ENCODE measurements at places on chromosomes 4 and X.
A peak's percentile ranks its signal among the peaks of the same experiment; 100 is the strongest.

DNA sequence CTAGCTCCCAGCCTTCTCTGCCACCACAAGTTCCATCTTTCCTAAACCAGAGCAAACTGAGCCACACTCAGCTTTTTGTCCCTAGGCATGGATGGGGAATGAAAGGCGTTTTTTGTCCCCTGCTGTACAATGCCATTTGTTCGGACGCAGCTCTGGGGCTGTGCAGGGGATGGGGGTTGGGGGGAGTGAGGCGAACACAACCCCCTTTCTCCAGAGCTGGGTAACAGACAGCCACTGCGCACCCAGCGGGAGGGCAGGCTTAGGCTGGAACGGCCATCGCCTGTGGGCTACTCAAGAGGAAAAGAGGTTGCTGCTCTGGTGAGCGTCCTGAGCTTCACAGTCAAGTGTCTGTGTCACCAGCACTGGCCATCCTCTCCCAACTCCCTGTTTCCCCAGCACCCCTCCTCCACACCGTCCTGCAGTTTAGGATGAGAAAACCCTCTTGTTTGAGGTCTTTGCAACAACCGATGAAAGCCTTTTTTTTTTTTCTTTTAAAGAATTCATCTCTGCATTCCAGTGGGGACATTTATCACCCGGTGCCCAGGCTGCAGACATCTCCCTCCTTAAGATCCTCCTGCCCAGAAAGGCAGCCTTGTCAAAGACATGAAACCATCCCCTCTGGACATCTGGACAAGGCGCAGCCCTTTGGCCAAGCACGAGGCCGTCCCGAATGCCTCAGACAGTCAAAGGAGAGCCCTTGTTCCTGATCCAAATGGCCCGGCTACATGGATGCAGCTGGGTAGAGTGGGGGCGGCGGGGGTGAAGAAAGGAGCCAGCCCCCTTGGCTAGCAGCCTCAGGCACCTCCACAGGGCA lies 419.6 kb downstream of the BCOR start:
- DNase-seq, result no peak

DNA sequence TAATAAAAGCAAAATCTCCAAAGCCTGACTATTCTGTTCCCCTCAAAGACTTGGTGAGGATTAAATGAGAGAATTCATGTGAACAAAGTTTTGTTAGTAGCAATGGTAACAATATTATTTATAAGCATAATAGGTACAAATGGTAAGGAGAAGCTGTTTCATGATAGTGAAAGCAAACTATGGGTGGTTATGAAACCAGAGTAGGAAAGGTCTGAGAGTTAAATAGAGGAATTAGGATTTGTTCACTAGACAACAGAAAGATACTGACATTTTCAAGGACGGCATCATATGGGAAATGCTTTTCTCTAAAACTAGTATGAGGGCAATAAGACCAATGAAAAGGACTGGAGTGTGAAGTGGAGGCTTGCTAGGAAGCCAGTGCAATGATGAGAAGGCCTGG lies 128.6 kb upstream of the FTHL17 start:
- no peak for DNase-seq

GRCh38 chrX:10090319-10090718 lies 66.5 kb upstream of the CLCN4 start:
- no peak for DNase-seq

- peak; percentile 1 for DNase-seq
These were observed 855 bp downstream of the GPRASP2 start for GRCh38 chrX:102712981-102713625.

- no peak for DNase-seq
These were observed 31.9 kb downstream of the ADRA2C start for GRCh38 chr4:3797831-3798790.

DNA sequence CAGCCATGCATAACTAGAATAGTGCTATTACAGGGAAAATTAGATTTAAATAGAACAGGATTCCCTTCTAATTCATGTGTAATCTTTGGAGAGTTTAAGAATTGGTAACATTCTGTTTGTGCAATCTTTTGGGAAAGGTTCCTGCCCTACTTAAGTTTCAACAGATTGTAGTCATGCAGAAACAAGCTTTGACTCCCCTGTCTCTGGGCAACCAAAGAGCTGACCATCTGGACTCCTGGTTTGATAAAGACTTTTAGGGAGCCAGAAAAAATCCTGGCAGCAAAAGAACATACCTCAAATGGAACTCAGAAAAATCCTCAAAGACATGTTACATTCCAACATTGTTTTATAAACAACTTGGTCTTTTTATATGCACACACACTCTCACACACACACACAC lies 191.1 kb upstream of the NEIL3 start:
- DNase-seq, result no peak

DNA sequence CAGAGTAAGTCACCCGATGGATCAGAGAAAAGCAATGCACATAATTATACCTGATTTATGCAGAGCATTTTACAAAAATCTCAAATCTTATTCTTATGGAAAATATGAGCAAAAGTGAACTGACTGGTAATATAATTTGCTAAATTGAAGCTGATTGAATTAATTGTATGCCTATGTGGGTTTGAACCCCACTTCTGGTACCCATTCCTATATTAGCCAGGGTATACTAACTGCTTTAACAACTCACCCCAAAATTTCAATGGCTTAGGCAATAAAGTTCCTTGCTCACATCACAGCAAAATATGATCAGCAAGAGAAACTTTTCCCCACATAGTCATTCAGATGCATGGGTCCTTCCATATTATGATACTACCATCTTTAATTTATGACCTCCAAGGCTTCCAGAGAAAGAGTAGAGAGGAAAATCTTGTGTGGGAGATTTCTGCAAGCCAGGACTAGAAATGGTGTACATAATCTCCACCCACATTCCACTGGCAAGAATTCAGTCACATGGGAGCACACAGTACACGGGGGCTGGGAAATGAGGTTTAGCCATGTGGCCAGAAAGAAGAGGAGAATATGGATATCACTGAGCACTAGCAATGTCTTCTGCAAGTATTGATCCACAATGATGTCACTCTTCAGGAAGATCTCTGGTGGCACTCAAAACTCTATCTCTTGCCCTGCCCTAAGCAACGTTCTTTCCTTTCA lies 640.7 kb downstream of the BCOR start:
- no peak for DNase-seq

- no peak for DNase-seq
These were observed 238.5 kb upstream of the BOD1L1 start for GRCh38 chr4:13865871-13866669.

GRCh38 chr4:8917868-8918783 lies 46.5 kb upstream of the HMX1 start:
- DNase-seq, result peak; percentile 75

DNA sequence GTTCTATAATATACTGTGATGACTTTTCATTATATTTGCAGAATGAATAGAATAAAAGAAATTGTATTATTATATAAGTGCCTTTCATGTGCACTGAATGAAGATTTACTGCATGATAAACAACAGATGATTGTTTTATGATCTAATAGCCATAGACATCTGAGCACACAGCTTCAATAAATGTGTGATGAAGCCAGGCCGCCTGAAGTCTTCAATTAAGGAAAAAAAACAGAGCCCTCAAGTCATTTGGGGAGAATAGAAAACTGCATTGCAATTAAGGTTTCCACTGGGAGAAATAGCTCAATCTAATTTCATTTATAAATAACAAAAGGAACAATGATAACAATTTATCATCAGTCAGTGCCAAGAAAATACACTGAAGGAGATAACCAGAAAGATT lies 955.2 kb downstream of the FSTL5 start:
- DNase-seq, result no peak

GRCh38 chrX:115017455-115017854 lies at the start of gene IL13RA2:
TSS of gene IL13RA2 (minus strand) at chrX:115017616. CDS start at chrX:115017269, 347 bp downstream.
- no peak for DNase-seq

- no peak for DNase-seq
These were observed 233.6 kb downstream of the TRIML1 start for GRCh38 chr4:188372829-188373228.

- no peak for DNase-seq
These were observed 25.3 kb downstream of the IQCM start for GRCh38 chr4:149790172-149790907.

GRCh38 chrX:39921838-39922237 lies 175.9 kb downstream of the BCOR start:
- DNase-seq, result no peak

DNA sequence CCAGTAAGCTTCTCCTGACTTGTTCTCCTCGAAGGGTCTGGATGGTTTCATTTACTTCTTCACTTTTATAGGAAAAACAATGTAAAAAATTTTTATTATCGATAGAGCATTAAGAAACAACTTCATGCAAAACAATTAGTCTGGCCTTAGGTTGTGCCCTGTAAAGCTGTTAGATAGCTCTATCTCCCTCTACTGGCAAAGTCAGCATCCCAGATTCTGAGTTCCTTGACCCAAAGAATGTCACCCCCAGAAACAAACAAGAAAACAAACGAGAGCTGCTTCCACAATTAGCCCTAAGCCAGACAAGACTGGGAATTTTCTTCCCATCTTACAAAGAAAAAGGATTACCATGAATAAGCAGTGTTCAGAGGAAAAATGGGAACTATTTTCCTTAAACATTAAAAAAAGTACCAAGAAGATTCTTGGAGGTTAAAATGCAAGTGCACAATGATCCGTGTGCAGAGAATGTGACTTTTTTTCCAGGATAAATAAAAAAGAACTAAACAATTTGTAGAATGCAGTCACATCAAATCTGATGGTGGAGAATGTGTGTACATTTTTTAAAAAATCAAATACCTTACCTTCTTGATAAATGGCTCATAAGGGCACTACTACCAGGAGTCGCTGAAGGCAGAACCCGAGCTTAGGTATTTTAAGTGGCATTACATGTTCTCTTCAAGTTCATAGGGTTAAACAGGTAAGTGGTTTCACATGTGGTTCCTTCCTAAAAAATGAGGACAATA lies 293.2 kb downstream of the FBXO8 start:
- no peak for DNase-seq

- DNase-seq, result no peak
These were observed 41.0 kb downstream of the MAP7D3 start for GRCh38 chrX:136210243-136210642.

DNA sequence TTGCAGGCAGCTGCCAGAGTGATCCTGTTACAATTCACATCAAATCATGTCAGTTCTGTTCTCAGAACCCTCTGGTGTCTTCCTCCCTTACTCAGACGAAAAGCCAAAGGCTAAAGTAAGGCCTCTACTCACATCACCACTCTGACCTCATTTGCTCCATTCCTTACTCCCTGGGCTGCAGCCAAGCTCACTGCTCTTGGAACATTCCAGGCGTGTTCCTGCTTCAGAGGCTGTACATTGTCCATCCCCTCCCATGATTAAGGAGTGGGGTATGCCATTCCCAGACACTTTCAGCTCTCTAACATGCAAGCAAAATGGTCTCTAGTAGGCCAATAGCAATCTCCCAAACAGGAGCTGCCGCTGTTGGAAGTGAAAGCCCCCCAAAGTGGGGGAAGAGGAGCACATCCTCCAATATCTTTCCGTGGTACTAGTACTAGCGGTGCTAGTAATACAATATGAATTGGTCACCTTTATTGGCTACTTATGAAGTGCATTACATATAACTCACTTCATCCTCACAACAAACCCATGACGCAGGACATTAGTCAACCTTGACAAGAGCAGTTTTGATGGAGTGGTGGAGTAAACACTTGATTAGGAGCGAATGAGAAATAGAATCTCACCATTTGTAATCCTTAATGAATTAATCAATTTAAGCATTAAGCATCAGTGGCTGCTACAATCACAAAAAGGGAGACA lies 15.0 kb downstream of the GAB3 start:
- DNase-seq, result no peak

- no peak for DNase-seq
These were observed 54.6 kb upstream of the RAPGEF2 start for GRCh38 chr4:159048166-159048886.

DNA sequence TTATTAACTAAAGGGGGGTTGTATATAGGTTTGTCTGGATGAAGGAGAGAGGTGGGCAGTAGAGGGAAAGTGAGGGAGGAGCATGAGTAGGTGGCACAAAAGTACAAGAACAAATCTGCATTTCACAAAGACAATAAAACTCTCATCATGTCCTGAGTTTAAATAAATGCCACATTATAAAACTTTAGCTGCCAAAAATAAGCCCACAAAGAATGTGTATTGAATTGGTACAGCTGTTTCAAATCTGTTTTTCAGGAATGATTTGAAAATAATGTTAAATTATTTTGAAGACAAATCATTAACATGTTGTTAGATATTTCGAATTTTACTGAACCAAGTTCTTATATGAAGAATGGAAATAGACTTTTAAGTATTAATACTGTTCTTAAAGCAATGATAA lies 5.8 kb downstream of the CNKSR2 start:
- DNase-seq, result no peak

GRCh38 chr4:89590128-89590527 lies 246.8 kb downstream of the SNCA start:
- no peak for DNase-seq

DNA sequence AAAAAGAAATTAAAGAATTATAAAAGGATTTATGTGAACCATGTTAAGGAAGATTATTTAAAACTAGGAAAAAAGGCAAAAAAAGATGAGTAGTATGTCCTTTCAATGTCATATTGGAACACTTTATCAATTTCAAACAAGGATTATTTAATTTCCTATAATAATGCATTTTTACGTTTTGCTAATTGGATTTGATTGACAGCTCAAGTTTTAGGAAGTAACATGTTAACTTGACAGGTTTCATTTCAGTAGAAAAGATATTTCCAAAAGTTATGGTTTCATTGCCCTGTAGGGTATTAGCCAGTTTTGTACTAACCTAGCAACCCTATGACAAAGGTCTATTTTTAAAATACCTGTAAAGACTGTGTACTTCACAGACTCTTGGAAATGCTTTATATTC lies 379.6 kb upstream of the ZFP42 start:
- DNase-seq, result no peak

DNA sequence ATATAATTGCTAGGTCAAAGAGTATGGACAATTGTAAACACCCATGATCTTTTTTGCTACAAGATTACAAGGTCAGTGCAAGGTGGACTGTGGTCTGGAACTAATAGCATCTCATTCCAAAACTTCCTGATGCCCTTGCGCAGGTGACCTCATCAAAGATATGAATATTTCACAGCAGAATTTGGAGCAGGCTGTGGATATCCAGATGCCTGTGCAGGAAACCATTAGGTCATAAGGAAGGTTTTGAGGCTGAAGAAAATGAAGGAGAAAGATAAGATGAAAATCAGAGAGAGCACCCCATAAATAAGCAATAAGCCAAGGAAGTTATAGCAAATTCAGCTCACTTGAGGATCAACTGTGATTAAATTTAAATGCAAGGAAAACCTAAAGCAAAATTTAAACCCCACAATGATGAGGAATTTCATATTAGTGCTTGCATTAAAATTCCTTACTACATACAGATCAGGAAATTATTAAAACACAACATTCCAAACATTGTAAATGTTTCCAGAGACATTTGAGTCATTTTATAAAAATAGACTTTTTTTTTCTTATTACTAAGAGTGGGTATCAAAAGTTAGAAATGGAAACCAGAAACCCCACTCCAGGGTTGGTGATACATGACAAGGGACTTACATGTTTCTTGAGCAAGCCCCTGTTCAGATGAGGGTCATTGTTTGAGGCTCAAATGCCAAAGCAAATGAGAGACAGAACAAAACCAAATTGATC lies 100.7 kb upstream of the FAM9C start:
- no peak for DNase-seq

DNA sequence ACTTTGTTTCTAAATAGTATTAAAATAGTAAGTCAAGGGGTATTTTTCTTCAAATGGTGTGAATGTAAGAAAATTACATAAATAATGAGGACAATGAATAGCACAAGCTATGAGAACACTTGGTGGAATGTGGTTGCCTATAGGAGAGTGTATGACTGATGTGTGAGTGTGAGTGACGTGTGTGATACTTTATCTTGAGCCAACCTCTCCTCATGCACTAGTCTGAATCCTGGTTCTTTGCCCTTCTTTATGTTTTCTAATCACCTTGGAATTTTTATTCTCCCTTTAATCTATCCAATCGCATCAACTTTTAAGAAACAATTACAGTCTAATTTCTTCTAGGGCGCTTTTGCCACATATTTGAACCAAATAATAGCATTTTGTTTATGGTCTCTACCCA lies 98.2 kb downstream of the YIPF7 start:
- DNase-seq, result no peak

Data from stimulated activated CD4-positive, alpha-beta T cell treated with anti-CD3 and anti-CD28 coated beads, Interleukin-2, amount 100 ng/mL, for 24 hours (primary cell).